Central memory CD8-positive, alpha-beta T cell (primary cell): ENCODE measurements at places on chromosomes 4 and X.

DNA sequence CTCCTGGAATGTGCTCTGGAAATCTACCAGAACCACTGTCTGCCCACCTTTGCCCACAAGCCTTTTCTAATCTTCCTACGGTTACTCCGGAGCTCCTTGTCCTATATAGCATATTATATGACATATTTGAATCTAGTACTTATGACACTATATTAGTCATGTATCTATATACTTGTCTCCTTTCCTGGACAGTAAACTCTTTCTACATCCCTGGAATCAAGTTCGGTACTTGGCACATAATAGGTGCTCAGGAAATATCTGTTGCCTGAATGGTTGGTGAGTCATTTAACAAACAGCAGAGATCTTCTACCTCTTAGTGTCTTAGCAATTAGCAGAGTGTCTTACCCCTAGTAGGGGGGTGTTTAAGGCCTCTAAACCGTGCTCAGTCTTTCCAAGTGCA lies 123.6 kb downstream of the RELL1 start:
- no peak for DNase-seq

GRCh38 chr4:157687971-157688370 lies 467.4 kb downstream of the GRIA2 start:
- no peak for DNase-seq

- no peak for DNase-seq
Measured at GRCh38 chr4:7697821-7698220, 241.8 kb downstream of the AFAP1 start.

DNA sequence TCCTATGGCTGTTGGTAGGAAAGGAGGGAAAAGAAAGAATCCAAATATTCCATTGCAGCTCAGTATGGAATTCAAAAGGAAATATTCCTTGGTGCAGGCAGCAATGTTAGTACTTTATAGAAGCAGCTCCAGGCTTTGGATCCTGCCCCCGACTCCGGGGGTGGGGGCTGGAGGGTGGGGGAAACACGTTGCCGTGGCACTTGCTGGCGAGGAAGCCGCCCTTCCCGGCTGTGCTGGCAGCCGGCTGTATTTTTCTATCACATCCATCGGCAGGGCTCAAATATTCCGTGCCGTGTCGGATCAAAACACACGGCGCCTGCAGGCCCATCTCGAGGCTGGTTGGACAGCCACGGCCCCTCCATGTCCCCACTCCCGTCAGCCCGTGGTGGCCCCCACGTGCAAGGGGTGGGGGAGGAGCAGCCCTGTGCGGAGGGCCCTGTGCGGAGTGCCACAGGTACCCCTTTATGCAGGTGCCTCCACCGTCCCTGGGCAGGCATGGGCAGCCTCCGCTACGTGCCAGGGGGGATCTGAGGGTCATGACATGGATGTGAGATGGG lies 5.8 kb downstream of the ADRA2C start:
- no peak for DNase-seq

GRCh38 chrX:91435395-91435794 lies 756 bp downstream of the PABPC5 start:
- no peak for DNase-seq

DNA sequence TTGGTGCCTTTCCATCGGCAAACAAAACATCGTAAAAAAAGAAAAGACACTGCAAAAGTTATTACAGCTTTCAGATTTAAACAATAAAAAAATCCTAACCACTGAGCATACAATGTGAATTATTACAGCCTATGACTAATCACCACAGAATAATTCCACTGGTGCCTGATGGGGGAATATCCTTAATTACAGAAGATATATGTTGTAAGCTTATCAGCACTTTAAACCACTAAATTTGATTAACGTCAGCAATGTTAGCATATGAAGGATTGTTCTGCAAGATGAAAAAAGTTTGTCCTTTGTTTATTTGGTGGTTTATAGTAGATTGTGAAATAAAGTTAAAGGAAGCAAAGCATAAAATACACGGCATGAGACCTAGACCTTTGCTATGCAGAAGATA lies 210.2 kb upstream of the ADAMTS3 start:
- no peak for DNase-seq

DNA sequence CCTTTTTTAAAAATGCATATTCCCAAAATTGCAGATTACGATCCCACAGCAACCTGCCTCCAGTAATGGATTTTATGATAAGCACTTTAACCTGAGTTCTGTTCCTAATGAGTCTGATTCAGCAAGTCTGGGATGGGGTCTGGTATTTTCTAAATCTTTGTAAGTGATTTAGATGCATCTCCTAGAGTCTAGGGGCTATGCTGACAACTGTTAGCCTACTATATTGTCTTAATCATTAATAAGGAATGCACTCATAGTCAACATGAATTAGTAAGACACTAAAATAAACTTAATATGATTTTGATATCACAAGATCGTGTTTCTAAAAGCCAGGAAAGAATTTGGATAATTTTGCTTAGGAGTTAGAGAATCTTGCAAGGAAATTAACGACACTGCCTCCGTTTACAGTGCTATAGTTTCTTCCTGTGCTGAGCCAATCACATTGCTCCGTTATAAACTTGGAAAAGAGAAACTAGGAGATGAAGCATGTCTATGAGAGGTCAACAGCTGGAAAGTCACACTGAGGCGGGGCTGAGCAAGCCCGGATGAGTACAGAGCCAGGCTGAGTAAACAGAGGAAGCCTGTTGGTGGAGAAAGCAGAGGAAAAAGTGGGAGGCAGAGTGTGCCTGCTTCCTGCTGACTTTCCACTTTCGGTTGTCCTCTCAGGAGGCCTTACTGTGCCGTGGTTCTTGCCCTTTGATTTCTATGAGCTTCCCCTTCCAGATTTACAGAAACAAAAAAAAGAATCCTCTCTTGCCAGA lies 5.4 kb downstream of the SCARB2 start:
- DNase-seq, result no peak

GRCh38 chr4:2991243-2991642 lies 27.9 kb downstream of the GRK4 start:
- no peak for DNase-seq

GRCh38 chrX:154596290-154596929 lies 11.5 kb downstream of the CTAG1A start:
- no peak for DNase-seq

DNA sequence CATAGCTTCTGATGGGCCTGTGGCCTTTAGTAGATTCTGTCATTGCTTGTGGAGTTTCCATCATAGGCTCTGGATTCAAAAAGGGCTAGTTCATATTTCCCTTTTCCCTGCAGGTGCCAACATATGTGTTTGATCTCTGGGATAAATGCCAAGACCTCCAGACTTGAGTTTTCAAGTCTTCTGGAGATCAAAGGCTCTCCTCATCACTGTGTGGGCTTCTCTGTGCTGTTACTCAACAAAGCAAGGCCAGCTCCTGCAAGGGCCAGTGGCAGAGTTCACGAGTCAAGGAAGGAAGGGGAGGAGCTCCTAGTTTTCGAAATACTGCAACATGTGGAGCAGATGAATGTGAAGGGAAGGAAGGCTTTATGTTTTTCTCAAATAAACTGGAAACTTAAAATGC lies 62.7 kb upstream of the SCML1 start:
- no peak for DNase-seq

DNA sequence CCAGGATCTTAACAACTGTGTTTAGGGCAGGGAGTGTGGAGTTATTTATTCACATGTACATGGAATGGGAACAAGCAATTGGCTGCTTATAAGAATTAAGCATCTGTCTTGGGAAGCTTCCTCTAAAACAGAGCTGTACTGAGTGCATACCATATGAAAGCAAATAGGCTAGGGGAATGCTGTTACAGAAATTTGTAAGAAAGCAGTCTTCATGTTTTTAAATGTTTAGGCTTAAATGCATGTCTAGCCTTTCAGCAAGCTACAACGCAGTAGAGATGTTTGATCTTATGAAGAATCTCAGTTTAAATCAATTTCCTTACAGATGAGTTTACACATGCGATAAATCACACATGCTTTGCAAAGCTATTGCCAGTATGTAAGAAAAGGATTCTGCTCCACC lies 123.1 kb upstream of the MID1 start:
- DNase-seq, result no peak

DNA sequence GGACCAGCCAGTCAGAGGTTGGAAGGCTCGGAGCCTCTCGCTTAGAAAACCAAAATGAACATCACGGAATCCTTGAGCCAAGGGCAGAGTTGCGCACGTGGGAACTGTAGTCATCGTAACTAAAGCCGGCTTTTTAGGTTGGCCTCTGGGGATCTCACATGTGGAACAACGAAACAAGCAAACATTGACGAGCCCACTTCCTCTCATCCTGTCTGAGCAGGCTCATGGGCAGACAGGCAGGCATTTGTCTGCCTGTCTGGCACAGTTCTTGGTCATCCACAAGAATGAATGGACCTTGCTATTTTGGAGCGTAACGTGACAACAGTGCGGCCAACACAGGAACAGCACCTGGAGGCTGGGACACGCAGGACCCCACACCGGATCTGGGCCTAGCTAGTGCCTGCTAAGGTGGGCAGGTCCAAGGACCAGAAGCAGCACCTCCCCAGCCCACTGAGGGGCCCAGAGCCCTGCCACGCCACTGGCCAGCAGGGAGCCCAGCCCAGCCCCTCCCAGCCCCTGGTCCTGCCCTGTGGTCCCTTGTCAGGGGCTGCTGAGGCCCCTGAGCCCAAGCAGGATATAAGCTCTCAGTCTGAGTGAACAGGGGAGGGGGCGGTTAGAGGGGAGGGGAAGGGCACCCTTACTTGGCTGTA lies 9.2 kb upstream of the TREX2 start:
- no peak for DNase-seq

- DNase-seq, result no peak
Measured at GRCh38 chr4:24843096-24843495, 47.7 kb downstream of the SOD3 start.

- no peak for DNase-seq
Measured at GRCh38 chrX:85303544-85303943, 59.8 kb downstream of the ZNF711 start.

DNA sequence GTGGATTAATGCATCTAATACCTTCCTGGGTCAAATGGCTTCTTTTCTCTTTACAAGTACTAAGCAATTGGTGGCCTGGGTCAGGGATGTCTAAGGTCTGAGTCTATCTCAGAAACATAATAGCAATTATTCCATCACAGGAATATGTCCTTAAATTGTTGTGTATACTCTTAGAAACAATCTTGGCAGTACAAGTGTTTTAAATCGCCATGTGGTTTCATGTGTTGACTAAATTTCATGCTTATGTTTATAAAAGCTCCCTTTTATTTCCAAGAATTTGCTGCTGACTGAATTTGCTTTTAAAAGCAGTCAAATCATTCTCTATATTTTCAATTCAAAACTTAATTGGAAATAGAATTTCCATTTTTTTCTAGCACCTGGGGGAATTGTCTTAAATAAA lies 125.3 kb upstream of the PACRGL start:
- no peak for DNase-seq

DNA sequence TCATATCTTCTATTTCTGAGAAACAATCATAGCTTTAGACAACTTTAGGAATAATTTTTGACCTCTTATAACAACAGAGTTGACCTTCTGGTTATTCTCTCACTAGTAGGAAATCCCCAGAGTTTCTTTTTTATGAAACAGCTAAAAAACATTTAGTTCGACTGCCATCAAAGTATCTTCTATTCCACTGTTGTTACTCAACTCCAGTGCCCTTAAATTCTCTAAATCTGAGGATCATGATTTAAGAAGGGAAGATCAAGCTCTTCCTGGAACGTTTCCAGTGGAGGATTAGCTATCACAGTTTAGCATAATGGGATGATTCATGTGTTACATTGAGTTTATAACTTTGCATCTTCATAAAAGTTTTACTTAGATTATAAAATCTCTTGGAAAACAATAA lies 134.9 kb upstream of the VEGFC start:
- DNase-seq, result no peak

GRCh38 chrX:9784332-9784731 lies 1.9 kb upstream of the SHROOM2 start:
- no peak for DNase-seq

DNA sequence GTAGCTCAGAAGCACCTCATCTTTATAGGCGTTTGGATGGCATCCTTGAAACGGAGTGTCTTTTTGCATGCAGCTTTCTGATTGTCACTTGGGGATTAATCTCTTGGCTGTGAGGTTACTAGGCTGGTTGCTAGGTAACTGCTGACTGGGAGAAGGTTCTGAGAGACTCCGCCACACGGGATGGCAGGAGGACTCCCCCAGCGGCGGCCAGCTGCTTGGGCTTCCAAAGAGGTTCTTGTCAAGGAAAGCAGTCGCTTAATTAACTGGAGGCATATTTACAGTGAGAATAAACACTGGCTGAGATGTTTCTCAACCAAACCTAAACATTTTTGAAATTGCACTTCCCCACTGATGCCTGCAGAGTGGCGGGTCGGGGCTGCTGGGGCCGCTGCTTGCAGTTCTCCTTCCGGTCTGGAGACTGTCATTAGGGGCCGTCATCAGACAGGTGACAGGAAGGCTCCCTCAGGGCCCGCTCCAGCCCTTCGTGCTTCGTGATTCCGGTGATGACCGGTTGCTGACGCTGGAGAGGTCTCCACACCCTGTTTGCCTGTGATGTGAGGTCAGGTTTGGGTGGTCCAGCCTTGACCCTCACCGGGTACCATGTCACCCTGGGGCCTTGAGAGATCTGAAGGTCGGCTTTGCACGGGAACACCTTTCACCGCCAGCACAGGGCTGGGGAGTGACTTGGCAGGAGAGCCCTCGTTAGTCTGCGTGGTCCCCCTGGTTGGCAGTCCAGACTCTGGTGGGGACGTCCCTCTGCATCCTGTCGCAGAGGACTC lies 9.1 kb downstream of the NSG1 start:
- no peak for DNase-seq

GRCh38 chr4:181479141-181479540 lies 764.1 kb upstream of the TENM3 start:
- no peak for DNase-seq

DNA sequence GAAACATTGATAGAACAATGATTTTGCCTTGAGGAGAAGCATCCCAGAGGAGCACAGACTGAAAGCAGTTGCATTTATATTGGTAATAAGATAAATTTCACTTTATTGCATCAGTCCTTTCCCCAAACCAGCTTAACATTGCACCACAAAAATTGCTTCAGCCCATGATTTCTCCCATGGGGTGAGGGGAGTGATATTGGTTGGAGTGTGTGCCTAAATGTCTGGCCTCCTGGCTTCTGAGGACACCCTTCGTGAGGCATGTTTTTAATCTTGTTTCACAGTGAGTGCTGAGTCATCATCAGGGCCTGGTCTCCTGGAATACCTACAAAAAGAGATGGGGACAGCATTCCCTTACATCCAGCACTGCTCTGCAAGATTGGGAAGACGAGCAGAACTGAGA lies 487.9 kb downstream of the C4orf33 start:
- no peak for DNase-seq

GRCh38 chrX:130330706-130331105 lies 9.0 kb upstream of the SLC25A14 start:
- DNase-seq, result no peak
